ENCODE measurements at places on chromosomes 12 and 14.

- no peak for DNase-seq
Observed at GRCh38 chr12:6980740-6981139, 10.0 kb downstream of the EMG1 start.

DNA sequence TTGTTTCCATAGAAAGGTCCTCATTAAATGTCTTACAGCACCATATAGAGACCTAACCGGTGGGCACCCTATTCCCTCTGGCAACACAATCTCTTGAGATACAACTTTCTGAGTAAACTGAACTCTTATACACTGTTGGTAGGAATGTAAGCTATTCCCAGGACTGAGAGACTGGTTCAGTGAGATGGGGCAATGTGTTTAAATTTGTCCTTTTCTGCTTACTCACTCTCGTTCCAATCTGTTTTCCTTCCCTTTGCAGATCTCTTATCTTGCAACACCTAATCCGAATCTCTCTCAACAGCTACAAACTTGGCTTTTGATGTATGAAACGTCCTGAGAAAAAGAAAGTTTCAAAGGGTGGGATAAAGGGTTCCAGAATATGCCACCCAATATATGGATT lies 26.1 kb upstream of the ETV6 start:
- no peak for DNase-seq

DNA sequence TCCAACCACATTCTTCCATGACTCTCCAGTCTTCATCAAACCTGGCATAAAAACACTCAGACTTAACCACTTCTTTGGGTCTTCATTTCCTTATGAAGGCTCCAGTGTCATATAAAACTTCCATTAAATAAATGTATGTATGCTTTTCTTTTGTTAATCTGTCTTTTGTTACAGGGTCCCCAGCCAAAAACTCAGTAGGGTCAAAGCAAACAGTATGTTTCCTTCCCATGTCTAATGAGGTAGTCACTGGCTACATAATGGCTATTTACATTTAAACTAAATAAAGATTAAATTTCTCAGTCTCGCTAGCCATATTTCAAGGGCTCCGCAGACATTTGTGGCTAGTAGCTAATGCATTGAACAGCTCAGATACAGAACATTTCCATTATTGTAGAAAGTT lies 40.1 kb upstream of the STAB2 start:
- DNase-seq: no peak

GRCh38 chr14:90827919-90828610 lies 11.8 kb upstream of the TTC7B start:
- peak; percentile 81 for DNase-seq

DNA sequence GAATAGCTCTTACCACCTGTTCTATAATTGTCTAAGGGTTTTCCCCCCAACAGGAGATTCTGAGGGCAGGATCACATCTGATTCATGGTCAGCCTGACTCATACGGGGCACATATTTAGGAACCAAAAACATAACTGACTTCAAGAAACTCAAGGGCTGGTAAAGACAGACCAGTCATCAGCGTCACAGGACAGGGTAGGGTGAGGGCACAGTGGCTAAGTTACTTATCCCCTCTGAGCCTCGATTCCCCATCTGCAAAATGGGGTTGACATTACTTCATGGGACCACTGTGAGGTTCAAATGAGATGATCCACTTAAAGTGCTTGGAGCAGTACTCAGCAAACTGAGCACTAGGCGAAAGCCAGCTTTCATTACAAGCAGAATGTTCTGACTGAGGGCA lies 606 bp downstream of the CINP start:
- peak; percentile 22 for DNase-seq

- DNase-seq: no peak
Observed at GRCh38 chr14:90408713-90409112, 11.9 kb downstream of the CALM1 start.

- no peak for DNase-seq
Observed at GRCh38 chr14:95339301-95339865, 19.7 kb upstream of the CLMN start.

DNA sequence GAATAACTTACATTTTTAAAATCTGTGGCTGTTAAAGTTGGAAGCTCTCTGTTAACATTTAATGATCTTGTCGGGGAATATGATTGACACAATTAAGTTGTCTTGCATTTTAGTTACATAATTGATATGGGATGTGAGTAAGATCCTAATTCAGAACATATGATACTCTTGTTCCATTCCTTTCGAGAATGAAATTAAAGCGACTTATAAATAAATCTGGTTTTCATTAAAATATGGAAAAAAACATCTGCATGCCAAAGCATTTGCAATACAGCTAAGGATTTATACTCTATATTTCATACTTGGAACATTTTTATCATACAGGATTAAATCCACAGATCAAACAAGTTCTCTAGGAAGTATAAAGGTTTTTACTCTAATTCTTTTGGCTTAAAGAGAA lies 52.0 kb downstream of the SLC38A6 start:
- DNase-seq: no peak

- no peak for DNase-seq
Observed at GRCh38 chr12:94109160-94109559, 39.2 kb upstream of the PLXNC1 start.

DNA sequence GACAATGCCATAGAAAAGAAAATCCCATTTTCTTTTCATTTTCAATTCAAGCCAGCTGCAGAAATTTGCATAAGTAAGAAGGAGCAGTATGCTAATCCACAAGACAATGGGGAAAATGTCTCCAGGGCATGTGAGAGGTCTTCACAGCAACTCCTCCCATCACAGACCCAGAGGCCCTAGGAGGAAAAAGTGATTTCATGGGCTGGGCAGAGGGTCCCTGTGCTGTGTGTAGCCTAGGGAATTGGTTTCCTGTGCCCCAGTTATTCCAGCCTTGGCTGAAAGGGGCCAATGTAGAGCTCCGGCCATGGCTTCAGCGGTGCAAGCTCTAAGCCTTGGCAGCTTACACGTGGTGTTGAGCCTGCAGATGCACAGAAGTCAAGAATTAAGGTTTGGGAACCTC lies 211.4 kb downstream of the CCDC59 start:
- no peak for DNase-seq

DNA sequence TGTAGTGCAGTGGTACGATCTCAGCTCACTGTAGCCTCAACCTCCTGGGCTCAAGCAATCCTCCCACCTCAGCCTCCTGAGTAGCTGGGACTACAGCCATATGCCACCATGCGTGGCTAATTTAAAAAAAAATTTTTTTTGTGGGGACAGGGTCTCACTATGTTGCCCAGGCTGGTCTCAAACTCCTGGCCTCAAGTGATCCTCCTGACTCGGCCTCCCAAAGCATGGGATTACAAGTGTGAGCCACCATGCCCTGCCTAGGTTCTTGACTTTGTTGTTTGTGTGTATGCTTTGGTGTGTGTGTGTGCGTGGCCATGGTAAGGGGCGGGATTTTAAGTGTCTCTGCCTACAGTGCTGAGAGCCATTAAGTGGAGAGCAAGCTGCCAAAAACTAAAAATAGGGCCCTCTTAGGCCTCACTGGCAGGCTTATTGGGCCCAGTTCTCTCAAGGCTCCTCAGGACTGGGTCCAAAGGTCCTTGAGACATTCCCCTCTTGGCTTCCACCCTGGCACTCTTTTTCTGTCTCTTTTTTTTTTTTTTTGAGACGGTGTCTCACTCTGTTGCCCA lies 5.1 kb downstream of the COX14 start:
- DNase-seq: no peak

GRCh38 chr14:92601757-92602417 lies 88.3 kb downstream of the RIN3 start:
- no peak for DNase-seq

GRCh38 chr12:30691122-30691879 lies 4.4 kb downstream of the IPO8 start:
- no peak for DNase-seq

Data from stimulated activated CD8-positive, alpha-beta memory T cell treated with anti-CD3 and anti-CD28 coated beads, Interleukin-7, amount 100 ng/mL, for 24 hours (primary cell).